Naive B cell (primary cell): ENCODE measurements at places on chromosomes 12 and 14. TPM values are rescaled to one million over a fixed set of nuclear protein-coding genes. Genes with fewer than 3 reads are reported as not detected.

- no peak overlapping the region for H3K4me3 ChIP-seq
- H3K36me3 ChIP-seq: no peaks in the 10 kb centered on the region
- no peak overlapping the region for H3K27ac ChIP-seq
- peaks cover 12% of the 10 kb centered on the region for H3K27me3 ChIP-seq
- no peaks in the 10 kb centered on the region for H3K4me1 ChIP-seq
- no peak for DNase-seq
These were observed 14.0 kb downstream of the CCER1 start for GRCh38 chr12:90940872-90941499.

DNA sequence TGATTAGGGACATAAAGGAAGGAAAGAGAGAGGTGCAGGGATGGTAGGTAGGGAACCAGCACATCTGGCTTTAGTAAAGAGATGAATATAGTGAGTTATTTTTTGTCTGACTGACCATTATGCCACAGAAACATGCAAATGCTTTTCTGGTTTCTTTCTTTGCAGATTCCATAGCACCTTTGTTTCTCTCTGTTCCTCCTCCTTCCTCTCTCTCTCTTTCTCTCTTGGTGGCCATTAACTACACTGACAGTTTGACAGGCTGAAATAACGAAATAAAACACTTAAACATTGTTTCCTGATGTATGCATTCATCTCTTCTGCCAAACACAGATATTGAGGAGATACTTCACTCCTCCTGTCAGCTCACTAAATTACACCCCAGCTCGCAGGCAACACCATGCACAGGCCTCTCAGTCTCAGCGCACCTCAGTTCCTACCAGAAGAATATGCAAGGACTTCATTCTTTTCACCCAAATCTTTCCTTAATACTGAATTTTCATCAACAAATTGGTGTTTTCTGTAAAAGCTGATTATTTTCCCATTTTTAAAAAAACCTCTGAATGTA lies 406.9 kb upstream of the SOX5 start:
- H3K27ac ChIP-seq: no peak overlapping the region
- no peaks in the 10 kb centered on the region for H3K27me3 ChIP-seq
- H3K4me1 ChIP-seq: peaks cover 9% of the 10 kb centered on the region
- no peak for DNase-seq
- H3K36me3 ChIP-seq: no peaks in the 10 kb centered on the region

DNA sequence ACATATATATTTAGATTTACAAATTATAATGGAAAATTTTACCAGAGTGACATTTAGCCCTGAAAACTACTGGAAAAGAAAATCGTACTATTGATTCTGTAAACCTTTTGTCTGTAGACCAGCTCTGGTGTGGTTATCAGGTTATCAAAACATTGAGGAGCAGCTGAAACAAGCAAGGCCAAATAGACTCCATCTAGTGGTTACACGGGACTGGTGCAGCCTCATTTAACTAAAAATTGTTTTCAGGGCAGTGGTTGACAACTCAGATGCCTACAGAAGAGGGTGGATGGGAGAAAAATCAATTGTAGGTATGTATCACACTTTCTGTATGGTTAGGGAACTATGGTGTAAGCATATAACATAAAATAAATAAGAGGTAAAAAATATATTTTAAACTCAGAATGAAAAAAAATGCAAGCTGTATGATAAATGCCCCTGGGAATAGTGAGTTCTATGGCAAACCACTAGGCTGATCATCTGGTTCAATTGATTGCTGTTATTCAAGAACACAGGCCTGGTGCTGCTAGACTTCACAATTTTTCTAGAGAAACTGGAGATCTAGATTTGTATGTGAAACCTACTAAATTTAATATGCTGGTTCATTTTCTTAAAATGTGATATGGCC lies 51.2 kb downstream of the ACSS3 start:
- DNase-seq: no peak
- no peak overlapping the region for H3K27ac ChIP-seq
- H3K36me3 ChIP-seq: no peaks in the 10 kb centered on the region
- H3K27me3 ChIP-seq: no peaks in the 10 kb centered on the region

- H3K27me3 ChIP-seq: no peaks in the 10 kb centered on the region
- H3K36me3 ChIP-seq: peaks cover 15% of the 10 kb centered on the region
- no peak for DNase-seq
These were observed 486.5 kb downstream of the ZFP36L1 start for GRCh38 chr14:68306265-68306933.

DNA sequence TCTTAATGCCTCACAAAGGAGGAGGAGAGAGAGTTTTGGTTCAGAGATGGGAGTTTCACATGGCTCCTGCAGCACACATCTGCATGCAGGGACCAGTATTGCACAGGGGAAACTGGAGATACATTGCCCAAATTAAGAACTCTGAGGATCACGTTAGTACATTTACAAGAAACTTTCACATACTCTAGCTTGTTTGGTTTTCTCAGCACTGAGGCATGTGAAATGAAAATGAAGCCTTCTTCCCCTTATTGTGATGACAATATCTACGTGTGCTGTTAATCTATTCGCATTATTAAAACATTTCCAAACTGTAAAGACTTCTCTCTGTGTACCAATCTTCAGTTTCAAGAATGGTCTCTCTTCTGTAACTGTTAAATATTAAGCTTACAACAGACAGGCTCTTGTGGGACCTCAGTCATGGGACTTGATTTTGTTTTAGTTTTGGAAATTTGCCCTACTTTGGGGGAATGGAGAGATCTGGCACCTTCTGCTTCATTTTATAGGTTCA lies 124.7 kb downstream of the DAAM1 start:
- H3K4me3 ChIP-seq: no peak overlapping the region
- DNase-seq: no peak
- H3K36me3 ChIP-seq: no peaks in the 10 kb centered on the region
- no peaks in the 10 kb centered on the region for H3K27me3 ChIP-seq
- H3K27ac ChIP-seq: no peak overlapping the region

DNA sequence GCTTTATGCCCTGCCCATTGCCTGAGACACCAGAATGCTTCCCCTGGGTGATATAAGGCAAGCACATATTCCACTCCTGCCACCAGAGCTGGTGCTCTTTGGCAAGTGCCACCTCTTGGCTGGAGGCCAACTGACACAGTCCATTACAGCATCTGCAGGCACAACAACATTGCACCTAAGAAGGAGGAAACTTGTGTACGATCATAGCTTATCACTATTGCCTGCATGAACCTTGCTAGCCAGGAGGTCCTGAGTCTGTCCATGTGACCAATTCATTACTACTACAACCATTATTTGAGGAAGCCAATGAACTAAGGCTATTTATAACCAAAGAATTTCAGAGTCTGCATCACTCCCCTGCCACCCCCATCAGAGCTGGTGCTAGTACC lies 119.8 kb upstream of the SCAF11 start:
- peaks cover 47% of the 10 kb centered on the region for H3K4me1 ChIP-seq
- peak overlapping the region; percentile 56 for H3K4me3 ChIP-seq
- H3K27me3 ChIP-seq: no peaks in the 10 kb centered on the region
- peaks cover 7% of the 10 kb centered on the region for H3K36me3 ChIP-seq

The NEDD1 gene
- polyA plus RNA-seq: 29.3 TPM

- no peak for DNase-seq
- H3K27me3 ChIP-seq: no peaks in the 10 kb centered on the region
- peaks cover 5% of the 10 kb centered on the region for H3K36me3 ChIP-seq
- no peaks in the 10 kb centered on the region for H3K4me1 ChIP-seq
These were observed 40.8 kb downstream of the PRKCH start for GRCh38 chr14:61362072-61362750.

The FRS2 gene
- polyA plus RNA-seq: 30.2 TPM

The ESRRB gene
- polyA plus RNA-seq: not detected

DNA sequence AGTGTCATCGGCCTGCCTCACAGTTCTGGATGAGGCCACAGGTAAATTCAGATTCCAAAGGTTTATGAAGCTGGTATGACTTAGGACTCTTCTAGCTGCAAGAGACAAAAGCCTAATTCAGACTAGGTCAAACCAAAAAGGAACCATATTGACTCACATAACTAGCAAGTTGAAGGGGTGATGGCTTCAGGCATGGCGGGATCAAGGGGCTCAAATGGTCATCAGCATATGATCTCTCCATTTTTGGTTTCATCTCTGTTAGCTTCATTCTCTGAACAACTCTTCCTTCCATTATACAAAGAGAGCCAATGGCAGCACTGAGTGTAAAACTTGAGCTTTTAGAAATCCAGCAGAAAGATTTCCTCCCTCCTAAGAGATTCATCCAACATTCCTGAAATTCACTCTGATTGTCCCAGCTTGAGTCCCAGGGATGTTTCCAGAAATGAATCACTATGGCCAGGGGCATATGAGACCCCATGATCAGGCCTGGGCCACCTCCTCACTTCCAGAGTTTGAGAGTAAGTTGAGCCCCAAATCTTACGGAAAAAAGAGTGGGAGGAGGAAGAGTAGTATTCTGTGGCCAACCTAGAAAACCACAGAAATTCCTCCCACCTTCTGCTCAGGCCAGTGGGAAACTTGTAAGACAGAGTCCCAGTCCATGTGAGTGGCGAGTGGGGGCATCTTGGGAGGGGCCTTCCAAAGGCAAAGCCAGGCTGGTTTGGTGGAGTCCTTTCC lies 2.0 kb upstream of the MAP1LC3B2 start:
- H3K4me3 ChIP-seq: peak overlapping the region; percentile 59
- no peaks in the 10 kb centered on the region for H3K36me3 ChIP-seq
- H3K4me1 ChIP-seq: peaks cover 42% of the 10 kb centered on the region
- H3K27me3 ChIP-seq: no peaks in the 10 kb centered on the region
- peak overlapping the region; percentile 76 for H3K27ac ChIP-seq

- peaks cover 5% of the 10 kb centered on the region for H3K4me1 ChIP-seq
- DNase-seq: no peak
- H3K27ac ChIP-seq: no peak overlapping the region
- H3K27me3 ChIP-seq: peaks cover 31% of the 10 kb centered on the region
- H3K36me3 ChIP-seq: no peaks in the 10 kb centered on the region
- no peak overlapping the region for H3K4me3 ChIP-seq
These were observed 177.7 kb upstream of the RGS6 start for GRCh38 chr14:71754422-71755095.

The MDGA2 gene
- polyA plus RNA-seq: not detected

DNA sequence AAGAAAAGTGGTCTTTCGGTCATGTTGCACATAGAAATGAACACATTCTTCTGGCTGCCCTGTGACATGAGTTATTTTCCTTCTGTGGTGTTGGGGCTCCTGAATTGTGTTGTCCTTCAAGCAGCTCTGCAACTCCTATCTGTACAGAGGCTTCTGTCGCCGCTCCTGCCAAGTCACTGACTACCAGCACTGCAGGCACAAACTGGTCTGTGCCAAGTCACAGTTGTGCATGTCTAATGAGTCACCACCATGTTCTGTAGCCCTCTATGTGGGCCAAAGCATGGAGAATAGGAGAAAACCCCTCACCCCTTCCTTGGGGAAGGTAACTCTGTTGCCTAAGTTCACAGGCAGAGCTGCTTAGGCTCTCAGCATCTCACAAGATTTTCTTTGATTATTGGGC lies 283.3 kb downstream of the RPL10L start:
- no peaks in the 10 kb centered on the region for H3K36me3 ChIP-seq
- H3K4me3 ChIP-seq: no peak overlapping the region
- no peak overlapping the region for H3K27ac ChIP-seq
- no peaks in the 10 kb centered on the region for H3K27me3 ChIP-seq

- H3K27ac ChIP-seq: no peak overlapping the region
- no peak overlapping the region for H3K4me3 ChIP-seq
- H3K4me1 ChIP-seq: no peaks in the 10 kb centered on the region
- no peaks in the 10 kb centered on the region for H3K36me3 ChIP-seq
These were observed 80.8 kb downstream of the TMTC1 start for GRCh38 chr12:29702972-29703371.

GRCh38 chr14:99673305-99674063 lies 10.6 kb upstream of the CYP46A1 start:
- H3K36me3 ChIP-seq: no peaks in the 10 kb centered on the region
- peaks cover 4% of the 10 kb centered on the region for H3K4me1 ChIP-seq
- H3K27me3 ChIP-seq: peaks cover 59% of the 10 kb centered on the region
- H3K27ac ChIP-seq: no peak overlapping the region
- H3K4me3 ChIP-seq: no peak overlapping the region
- DNase-seq: no peak

The GTF2H3 gene
- polyA plus RNA-seq: 37.0 TPM

DNA sequence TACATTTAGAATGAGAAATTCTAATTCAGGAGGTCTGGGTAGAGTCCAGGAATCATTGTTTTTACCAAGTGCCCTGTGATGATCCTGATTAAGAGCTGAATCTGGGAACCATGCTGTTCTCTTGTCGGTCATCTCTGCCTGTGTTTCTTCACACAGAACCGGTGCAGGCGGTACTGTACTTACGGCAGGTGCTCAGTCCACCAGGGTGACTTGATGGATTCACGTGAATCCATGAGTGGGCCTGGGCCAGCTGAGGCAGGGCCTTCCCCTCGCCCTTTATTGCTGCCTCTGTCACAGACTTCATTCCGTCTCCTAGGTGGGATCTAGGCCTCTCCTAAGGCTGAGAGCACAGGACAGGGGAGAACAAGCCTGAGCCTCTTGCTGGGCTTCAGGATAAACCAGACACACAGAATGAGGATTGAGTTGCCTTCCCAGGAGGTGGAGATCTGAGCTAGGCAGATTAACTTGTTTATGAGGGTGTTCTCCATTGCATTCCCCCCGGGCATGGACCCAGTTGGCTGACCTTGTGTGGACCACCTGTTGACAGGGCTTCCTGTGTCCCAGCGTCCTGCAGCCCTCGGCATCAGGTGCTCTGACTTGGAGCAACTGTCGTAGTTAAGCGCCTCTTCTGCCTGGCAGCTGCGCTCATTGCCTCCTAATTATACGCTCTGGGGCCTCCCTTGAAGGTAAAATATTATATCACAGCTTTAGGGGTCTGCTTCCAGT lies 42.1 kb downstream of the B4GALNT3 start:
- peaks cover 44% of the 10 kb centered on the region for H3K27me3 ChIP-seq
- H3K27ac ChIP-seq: no peak overlapping the region
- H3K4me1 ChIP-seq: no peaks in the 10 kb centered on the region

DNA sequence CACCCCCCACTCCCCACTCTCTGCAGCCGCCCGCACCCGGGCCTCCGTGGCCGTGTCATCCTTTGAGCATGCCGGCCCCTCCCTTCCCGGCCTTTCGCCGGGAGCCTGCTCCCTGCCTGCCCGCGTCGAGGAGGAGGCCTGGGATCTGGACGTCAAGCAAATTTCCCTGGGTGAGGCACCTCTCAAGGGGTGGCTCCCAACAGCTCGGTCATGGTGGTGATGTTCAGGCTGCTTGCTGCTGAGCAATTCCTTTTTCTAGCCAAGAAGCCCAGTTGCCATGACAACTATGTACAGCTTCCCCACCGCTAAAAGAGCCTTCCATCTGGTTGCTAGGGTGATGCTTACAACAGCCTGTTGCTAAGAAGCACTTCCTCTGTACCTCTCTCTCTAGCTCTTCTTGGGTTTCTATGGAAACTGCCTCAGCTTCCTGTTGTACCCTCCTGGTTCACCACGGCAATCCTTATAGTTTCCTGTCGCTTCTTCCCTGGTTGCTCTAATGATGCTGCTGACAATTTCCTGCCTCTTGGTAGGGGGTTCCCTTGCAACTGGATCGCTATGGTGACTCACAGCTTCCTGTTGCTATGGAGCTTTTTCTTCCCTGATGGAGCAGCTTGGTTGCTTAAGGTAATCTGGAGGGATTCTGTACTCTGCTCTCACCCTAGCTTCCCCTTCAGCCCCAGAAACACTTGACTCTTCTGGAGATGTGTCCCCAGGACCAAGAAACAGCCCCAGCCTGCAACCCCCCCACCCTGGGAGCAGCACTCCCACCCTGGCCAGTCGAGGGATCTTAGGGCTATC lies 11.0 kb downstream of the ZNF219 start:
- peak; percentile 76 for DNase-seq
- peaks cover 7% of the 10 kb centered on the region for H3K27me3 ChIP-seq
- H3K27ac ChIP-seq: peak overlapping the region; percentile 98

The ING4 gene
- polyA plus RNA-seq: 137 TPM

The ZFHX2 gene
- polyA plus RNA-seq: 0.38 TPM
